ENCODE measurements at places on chromosomes 11 and 22.

- DNase-seq, result no peak
These were observed 27.0 kb downstream of the MYBPC3 start for GRCh38 chr11:47325271-47326041.

DNA sequence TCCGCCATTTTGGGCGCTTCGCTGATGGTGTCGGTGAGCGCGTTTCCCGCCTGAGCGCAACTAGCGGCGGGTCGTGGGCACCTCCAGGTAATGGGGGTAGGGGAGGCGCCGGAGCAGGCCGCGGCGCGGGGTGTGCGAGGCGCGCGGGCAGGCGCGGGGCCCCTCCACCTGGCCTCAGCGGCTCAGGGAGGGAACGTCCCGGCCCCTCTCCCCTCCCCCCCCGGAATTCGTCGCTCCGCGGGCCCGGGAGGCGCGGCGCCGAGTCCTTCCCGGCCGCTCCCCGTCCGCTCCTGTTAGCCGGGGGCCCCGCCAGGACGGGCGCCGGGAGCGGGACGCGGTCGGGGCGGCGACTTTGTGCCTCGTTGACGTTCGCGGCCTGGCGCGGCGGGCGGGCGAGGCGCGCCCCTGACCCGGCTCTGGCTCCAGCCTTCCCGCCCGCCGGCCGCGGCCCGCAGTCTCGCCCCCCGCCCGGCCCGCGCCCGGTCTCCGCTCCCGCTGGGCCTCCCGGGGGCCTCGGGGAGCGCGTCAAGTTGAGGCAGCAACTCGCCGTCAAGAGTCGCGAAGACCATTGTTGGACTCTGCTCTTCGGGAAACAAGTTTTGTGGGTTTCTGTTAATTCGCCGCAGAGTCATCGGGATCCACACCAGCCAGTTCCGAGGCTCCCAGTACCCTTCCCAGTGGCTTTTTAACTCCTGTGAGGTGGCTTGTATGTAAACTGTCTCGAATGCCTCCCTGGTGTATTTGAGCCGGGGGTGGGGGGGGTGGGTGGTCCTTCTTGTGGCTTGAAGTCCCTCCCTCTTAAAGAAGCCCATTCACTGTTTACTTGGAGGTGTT, at the start of gene PPP6R3:
PPP6R3 (plus strand) TSS at position 12 of the 834 bp plus-strand sequence. CDS start 76,913 bp downstream, outside the sequence.
- no peak for DNase-seq

DNA sequence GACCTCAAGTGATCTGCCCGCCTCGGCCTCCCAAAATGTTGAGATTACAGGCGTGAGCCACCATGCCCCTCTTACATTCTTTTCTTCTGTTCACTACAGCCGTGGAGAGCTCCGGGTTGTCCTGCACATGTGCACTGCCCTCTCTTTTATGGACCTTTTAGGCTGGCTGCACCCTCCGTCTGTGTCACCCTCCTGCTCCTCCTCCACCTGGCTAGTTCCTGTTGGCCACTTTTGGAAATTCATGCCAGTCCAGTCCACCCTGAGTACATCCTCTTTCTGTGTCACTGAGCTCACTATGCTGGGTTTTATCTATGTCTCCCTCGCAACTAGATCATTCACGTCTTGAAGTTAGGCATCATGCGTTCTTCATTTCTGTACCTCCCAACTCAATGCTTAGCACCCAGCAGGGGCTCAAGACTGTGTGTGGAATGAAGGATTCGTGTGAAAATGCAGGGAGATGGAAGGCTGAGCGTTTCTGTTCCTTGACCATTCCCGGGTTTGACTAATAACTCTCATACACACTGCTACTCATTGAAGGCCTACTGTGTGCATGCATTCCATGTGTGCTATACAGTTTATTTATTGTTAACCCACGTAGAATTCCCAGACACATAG, 60.6 kb downstream of the PTPRJ start:
- DNase-seq, result no peak

- DNase-seq, result no peak
These were observed at the start of gene MS4A15 for GRCh38 chr11:60756307-60757032. TSS of gene MS4A15 (plus strand) at chr11:60756867. CDS start at chr11:60763734, 6,867 bp downstream.

GRCh38 chr22:36753120-36753802, 22.7 kb downstream of the IFT27 start:
- DNase-seq, result no peak
